ENCODE measurements at places on chromosomes 6 and 20.

DNA sequence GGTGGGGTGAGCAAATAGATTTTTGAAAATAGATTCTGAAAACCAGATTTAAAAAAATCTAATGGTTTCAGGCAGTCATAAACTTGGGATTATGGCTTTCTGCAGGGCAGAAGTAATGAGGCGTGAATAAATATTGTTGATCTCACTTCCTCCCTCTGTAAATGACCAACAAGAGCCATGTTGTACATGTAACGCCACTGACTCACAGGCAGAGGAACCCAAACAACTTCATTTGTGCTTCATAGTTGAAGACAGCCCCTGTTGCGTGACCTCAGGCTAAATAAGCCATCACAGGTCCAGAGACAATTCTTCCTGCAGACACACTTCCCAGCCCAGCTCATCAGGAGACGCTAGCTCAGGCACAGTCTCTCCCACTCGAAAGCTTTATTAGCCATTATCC, 59.1 kb upstream of the F13A1 start:
- no peak for DNase-seq

DNA sequence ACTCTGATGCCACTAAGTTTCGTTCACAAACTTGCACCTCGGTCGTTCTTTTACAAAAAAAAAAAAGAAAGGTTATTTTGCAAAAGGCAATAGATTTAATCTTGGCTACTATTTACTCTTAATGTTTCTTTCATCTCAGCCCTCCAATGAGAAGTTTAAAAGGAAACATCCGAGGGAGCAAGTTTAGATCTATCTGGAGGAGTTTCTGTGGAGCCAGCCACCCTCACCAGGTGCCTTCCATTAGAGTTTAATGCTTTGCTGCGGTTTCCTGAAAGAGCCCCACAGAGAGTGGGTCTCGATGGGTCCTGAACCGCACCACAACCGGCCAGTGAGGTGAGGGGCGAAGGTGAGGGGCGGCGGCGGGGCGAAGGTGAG, 632 bp downstream of the PRKN start:
- DNase-seq = peak; percentile 35

GRCh38 chr6:119463081-119463626, 113.6 kb upstream of the MAN1A1 start:
- no peak for DNase-seq

DNA sequence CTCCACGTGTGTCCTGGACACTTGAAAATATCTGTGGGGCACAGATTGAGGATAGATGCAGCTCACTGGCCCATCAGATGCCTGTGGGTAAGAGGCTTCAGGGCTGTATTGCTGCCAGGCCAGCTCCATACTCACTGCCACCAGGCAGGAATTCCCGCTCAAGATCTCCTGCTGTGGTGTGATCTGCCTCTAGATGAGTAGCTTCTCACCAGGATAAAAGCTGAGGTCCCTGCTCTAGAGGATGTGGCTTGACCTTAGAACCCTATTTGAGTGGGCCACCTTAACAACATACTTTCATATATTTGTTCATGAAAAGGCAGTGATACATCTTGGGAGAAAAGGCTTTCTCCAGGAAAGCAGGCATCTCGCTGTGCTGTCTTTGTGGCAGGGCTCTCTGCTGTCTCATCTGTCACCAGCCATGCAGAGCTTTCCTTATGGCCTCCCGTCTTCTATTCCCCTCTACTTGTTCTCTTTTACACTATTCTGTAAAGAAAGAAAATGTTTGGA, 165.7 kb upstream of the RNF217 start:
- DNase-seq = no peak

- DNase-seq = peak; percentile 68
Measured at GRCh38 chr6:437037-437392, 45.5 kb downstream of the IRF4 start.

DNA sequence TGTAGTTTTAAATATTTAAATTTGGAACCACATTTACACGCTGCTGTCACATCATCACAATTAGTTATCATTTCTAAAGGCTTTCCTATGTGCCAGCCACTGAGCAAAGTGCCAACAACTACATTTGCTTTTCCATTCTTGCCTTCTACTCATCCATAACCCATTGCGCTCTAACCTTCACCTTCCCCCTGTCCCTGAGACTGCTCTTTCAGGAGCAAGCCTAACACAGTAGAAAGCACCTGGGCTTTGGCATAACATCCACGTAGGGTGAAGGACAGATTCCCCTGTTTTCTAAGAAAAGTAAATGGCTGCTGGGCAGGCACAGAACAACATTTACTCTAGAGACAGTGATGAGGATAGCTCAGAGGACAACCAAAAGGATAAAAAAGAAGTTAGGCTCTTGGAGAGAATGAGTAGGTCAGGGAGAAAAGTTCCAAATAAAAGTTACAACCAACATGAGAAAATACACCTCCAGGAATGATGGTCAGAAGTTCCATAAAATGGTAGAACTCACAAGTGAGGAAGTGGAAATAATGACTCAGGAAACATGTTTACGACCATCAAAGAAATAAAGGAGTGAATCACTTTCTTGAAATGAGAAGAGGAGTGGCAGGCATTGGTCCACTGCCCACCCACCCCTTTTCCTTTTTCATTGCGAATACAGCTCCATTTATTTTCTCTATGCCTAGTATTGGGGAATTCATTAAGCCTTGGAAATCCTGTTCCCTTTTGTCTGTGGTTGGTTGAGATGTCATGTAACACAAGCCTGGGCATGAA, 77.2 kb downstream of the PFDN4 start:
- DNase-seq = no peak

- no peak for DNase-seq
Measured at GRCh38 chr20:60993433-60994044, 258.5 kb upstream of the CDH4 start.

DNA sequence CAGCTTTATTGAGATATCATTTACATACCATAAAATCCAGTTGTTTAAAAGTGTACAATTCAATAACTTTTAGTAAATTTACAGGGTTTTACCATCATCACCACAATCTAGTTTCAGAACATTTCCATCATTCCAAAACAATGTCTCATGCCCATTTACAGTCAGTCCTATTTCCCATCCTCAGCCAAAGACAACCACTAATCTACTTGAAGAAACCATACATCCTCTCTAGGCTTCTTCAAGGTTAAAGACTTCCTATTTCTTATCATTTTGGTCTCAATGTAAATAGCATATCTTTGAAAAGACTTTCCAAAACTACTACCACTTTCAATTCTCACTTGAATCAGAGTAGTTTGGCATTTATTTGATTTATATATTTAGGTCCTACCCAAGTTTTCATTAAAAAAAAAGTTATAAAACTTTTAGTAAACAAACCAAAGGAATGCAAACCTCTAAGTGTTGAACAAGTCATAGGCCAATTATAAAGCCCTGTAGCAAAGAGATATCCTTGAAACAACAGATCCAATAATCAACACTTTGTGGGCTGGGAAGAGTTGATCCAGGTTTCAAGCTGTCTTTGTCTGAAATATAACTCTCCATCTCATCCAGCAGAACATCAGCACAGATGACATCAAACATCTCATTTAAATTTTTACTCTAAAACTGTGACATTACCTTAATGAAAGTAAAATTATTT, 211.3 kb upstream of the RUNX2 start:
- peak; percentile 76 for DNase-seq

GRCh38 chr6:165566088-165566828, 96.8 kb downstream of the PDE10A start:
- DNase-seq = no peak

DNA sequence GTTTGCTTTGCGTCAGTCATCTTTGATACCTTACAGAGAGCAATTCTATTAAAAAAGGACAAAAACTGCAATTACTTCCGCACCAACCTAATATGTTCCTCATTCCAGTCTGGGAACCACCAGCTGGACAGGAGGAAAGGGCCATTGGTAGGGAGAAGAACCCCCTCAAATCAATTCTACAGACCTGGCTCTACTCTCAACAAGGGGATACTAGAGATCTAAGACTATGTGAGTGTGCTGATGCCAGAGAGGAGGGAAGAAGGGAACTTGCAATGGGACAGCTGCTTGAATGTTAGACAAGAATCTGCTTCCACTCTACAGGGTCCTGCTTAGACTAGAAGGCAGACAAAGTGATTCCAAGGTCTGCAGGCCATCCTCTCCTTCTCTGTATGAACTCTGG, 13.3 kb downstream of the MRPS18A start:
- no peak for DNase-seq

- DNase-seq = no peak
Measured at GRCh38 chr6:45074439-45074838, 253.7 kb upstream of the RUNX2 start.

GRCh38 chr6:167588920-167589614, 237.6 kb upstream of the AFDN start:
- no peak for DNase-seq

DNA sequence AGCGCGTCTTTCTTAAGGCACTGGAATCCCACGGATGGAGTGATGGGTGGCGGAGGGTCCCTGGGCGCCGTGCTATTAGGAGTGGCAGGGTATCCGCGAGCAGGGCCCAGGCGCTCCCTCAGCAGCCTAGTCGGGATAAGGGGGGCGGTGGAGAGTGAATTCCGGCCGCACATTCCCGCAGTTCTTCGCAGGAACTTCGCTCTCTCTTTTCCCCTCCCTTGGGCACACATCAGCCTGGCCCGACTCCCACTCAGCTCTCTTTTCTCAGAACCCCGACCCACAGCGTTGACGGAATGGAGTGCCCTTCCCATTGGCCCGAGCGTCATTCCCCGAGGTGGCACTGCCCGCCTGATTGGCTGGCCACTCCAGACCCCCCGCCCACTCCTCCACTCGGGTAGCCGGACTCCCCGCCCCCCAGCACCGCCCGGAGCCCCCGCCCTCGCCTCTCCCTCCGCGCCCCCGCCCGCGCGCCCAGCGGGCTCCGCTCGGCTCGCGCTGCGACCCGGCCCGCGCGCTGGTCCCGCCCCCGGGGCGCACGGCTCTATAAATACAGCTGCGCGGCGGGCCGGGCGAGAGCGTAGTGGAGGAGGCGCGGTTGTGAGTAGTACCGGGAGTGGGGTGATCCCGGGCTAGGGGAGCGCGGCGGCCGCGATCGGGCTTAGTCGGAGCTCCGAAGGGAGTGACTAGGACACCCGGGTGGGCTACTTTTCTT, at the start of gene ID4:
Gene ID4, plus strand, starts transcription at position 572 of the 712 bp plus-strand sequence. CDS start 385 bp downstream, outside the sequence.
- DNase-seq = peak; percentile 84

GRCh38 chr20:14582855-14583254, 245.4 kb upstream of the FLRT3 start:
- DNase-seq = peak; percentile 50

- no peak for DNase-seq
Measured at GRCh38 chr20:57282670-57283361, 16.4 kb upstream of the BMP7 start.

DNA sequence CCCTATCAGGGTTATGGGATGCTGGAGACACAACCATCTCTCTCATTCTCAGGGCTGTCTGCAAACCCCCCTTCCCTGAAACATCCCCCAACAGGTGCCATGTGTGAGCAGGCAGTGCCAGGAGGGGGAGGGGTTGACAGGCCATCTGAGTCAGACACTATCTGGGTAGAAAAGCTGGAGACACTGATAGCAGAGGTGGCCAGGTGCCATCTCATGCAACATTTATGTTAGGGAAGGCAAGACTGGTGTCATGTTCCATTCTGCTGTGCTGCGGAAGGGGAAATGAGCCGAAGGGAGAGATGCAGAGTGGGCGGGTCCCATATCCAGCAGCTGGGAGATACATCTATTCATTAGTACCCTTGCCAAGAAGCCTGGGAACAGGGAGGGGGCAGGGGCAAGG, 3.5 kb downstream of the LHFPL5 start:
- DNase-seq = no peak

- no peak for DNase-seq
Measured at GRCh38 chr6:122472022-122472340, 374 bp upstream of the SERINC1 start.

GRCh38 chr6:139686308-139686707, 311.9 kb upstream of the CITED2 start:
- no peak for DNase-seq

DNA sequence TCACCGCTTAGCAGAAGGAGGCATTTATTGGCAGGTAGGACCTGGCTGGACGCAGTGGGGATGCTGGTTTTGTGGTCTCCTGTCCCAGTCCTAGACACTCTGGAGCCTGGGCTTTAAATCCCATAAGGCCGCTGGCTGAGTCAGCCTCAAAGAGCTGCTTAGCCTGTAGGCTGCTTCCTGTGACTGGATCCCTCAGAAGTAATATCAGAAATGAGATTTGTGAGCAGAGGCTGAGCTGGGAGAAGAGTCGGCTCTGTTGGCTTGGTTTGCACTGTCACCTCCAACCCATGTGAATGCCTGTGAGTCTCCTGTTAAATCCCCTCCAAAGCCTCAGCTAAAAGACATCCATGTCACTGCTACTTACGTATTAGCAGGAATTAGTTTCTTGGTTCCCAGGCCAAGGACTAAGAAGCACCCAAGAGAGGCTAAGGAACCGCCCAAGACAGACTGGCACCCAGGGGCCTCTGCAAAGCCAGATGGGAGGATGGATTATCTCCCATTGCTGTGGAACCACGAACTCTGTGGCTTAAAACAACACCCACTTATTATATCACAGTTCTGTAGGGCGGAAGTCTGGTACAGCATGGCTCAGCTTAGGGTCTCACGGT, 289.4 kb downstream of the CDC5L start:
- DNase-seq = no peak

DNA sequence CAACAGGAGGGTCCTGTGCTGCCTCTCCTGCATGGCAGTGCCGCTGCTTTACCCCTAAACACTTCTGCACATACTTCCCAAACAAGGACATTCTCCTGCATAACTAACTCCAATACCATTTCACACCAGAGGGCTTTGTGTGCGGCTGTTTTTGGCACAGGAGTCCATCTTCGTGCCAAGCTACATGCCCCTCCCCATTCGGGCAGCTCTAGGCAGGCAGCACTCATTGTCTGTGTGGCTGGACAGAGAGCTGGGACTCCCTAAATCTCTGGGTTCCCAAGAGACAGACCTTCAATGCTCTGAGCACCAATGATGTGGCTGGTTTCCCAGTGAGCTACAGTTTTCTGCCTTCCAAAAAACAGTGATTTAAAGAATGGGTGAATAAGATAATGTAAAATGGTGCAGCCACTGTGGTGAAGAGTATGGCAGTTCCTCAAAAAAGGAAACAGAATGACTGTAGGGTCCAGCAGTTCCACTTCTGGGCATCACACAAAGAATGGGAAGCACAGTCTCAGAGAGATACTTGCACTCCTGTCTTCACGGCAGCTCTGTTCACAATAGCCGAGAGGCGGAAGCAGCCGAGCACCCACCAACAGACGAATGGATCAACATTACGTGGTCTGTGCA, 80.3 kb upstream of the DUSP22 start:
- no peak for DNase-seq

GRCh38 chr6:111411978-111412566, 70.9 kb downstream of the REV3L start:
- DNase-seq = no peak

GRCh38 chr20:62390317-62391164, 3.6 kb downstream of the RPS21 start:
- DNase-seq = no peak
